ENCODE measurements at places on chromosomes 2 and 18.

- no peak for DNase-seq
Measured at GRCh38 chr2:209937893-209938292, 64.5 kb upstream of the RPE start.

GRCh38 chr18:28359176-28359575 is 182.2 kb upstream of the CDH2 start:
- DNase-seq, result no peak

DNA sequence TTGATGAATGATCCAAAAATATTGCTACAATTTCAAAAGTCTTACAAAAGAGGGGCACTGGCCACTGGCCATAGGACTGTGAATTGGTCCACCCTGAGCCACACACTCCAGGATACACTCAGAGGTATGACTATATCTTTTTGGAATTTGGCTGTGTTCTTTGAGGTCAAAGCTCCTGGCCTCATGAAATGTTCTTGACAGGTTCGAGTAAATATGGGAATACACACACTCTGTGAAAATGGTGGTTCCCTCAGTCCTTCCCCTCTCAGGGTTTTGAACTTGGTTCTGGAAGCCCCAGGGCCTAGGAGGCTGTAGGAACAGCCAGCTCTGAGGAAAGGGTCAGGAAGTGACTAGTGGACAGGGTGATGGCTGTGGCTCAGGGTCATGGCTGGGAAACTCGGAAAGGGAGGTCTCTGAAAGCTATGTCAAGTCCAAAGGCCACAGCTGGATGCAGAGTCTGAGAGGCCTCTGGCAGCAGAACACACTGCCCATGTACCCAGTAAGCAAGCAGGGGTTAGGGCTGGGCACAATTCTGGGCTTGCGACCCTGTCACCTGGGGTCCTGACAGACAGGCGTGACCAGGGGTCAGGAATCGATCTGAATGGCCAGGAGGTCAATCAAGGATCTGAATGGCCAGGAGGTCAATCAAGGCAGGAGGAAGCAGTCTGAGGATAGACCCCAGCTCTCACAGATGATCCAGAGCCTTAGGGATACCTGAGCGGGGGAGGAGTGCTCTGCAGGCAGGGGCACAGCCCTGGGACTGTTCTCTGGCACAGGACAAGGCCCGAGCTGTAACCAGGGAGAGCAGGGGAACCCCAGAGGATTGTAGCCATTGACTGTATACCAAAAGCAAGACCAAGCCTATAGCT is 223.4 kb upstream of the SMAD2 start:
- no peak for DNase-seq

DNA sequence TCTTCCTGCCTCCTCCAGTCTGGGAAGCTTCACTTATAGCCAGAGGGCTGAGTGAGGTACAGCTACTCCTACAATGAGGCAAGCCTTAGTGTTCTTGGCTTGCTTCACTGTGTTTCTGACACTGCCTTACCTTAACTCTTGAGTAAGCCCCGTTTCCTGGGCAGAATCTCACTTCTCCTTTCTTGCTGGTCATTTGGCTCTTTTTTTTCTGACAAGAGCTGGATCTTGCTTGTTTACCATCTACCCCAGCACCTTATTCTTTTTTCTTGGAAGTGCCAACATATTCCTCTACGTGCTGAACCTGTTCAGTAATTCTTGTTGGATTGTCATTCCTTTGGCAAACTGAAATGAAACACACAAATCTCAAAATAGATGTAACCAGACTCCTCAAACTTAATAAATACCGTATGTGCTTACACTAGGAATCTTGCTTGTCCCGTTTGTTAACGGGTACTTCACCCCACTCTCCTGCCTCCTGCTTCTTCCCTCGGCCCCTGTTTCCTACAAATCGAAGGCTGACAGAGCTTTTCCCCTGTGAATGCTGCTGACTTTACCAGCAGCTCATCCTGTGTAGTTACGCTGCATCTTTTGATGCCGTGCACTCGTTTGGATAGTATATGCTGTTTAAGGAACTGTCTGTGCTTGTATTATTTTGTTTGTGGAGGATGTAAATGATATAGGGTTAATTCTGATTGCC is 132.2 kb downstream of the FMNL2 start:
- DNase-seq, result no peak

GRCh38 chr2:196054631-196055030 is 14.0 kb downstream of the DNAH7 start:
- DNase-seq, result no peak

DNA sequence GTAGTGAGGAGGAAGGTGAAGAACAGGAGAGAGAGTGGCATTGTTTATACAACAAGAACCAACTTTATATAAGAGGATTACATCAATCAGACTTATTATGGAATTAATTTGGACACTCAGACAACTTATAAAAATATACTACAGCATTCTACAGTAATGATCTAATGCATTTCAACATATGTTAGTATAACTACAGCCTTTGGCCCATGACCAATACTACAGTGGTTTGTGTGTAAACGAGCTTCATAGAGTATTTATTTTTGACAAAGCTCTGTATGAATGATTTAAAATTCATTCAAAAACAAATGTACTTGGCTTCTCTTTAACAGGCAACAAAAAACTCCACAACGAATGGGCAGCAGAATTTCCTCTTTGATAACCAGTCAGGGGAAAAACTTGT is 72.8 kb downstream of the ZNF521 start:
- no peak for DNase-seq

DNA sequence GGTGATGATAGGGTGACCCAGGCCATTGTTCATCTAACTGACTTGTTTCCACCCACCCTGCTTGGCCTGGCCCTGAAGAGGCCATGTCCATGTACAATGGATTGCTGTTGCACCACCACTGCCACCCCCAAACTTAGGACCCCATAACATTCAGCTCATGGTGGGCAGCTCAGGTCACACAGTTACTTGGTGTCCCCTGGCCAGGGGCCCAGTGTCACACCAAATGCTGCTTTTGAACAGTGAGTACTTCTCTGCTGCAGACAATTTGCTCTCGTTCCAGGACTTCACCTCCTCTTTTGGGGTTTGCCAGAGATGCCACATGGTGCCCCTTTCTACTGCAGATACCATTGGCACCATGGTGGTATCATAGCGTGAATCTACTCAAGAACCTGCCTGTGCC is 11.7 kb downstream of the MAB21L4 start:
- no peak for DNase-seq
